ENCODE measurements at places on chromosomes 5 and 9.

DNA sequence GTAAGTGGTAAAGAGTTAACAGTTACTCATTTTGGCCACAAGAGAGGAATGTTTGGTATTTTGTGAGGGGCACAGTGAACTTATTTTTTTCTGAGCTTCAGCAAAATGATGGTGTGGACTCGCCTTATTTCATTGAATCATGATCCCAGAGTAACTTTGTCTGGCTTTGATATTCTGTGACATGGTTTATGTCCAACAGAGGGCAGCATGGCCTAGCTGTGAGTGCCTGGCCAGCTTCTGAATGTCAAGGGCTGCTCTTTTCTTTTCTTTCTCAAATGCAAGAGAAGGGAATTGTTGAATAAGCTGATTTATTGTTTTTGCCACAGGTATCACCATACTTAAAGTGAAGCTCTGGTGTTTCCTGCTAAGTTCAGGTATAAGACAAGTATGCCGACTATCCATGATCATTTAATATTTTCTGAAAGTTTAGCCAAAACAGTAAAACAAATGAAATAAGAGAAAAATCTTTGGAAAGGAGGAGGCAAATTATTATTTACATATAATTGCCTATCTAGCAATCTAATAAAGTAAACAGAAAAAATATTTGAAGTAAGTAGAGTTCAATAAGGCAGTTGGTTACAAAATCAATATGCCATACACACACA lies 31.7 kb downstream of the MRPL22 start:
- peak; percentile 52 for DNase-seq

- no peak for DNase-seq
Observed at GRCh38 chr5:90184764-90185163, 224.8 kb downstream of the CETN3 start.

DNA sequence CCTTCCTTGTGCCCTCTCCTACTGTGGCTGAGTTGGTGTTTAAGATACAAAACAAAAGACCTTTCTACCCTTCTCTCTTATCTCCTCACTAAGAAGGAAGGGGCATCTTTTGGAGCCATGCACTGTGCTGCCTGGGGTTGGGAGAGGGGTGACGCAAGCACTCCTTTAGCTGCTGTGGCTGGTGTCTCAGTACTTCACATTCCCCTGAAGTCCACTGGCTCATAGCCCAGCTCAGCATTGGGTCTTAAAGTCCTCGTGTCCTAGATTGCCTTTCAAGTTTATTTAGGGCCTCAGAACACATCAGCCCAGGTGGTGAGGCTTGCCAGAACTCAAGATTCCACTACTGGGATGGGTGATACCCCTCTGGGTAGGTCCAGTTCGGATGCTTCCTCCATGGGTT lies 325.9 kb upstream of the CYLC2 start:
- DNase-seq, result no peak

DNA sequence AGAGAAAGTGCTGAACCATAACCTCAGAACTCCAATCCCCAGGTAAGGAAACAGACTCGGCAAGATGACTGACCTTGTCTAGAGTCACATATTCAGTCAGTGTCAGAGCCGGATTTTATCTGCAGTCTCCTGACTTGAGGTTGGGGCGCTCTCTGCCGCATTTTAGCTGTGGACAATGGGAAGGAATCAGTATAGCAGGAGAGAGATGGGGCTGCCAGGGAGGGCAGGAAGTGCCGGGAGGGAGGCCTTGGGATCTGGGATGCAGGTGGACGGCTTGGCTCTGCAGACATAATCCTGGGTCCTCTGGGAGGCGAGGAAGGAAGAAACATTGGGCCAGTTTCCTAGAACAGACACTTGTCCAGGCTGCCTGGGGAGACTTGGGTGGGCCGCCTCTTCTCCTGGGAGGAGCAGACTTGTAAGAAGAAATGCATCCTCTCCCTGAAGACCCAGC lies 39.7 kb upstream of the COL15A1 start:
- DNase-seq, result no peak

DNA sequence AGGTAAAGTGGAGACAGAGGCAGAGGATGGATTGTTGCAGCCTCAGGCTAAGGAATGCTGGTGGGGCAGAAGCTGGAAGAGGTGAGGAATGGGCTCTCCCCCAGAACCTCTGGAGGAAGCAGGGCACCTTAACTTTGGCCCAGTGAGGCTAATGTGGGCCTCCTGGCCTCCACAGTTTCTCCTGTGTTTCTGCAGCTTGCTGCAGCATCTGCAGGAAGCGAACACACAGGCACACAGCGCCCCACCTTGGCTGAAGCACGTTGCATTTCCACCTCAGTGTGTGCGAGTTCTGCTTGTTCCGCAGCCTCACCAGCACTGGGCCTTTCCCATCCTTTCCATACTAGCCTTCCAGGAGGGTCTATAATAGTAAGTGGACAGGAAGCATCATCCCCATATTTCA lies 27.2 kb upstream of the ASS1 start:
- DNase-seq, result no peak

DNA sequence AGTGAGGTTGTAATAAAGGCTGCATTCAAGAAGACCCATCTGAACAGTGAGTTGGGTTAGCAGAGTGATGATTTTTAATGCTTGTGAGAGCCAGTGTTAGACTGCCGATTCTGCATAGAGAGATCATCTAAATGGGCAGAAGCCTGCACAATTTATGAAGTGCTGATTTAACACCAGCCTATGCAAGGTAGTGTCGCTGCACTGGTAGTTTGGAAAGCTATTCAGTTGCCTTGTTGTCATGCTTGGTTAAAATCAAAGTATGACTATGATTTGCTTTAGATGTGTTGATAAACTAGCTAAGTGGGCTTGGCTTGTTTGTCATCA lies 379 bp upstream of the LRRTM2 start:
- DNase-seq, result no peak

GRCh38 chr5:80799573-80799972 lies 144.8 kb upstream of the DHFR start:
- DNase-seq, result no peak

DNA sequence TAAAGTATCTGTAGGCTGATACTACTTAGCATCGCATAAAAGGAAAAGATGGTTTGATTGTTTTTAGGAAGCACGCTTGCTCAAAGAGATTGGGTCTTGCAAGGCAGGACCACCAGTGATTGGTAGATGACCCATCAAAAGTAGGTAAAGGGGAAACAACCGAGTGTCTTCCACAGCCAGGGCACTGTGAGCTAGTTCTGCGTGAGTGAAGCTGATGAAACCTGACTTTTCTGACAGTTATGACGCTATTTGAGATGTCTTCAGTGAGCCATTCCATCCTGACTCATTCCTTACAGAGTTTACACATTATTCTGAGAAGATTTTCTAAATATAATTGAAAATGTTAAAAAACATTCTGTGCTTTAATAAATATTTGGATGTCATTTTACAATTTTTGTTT lies 49.7 kb downstream of the BASP1 start:
- DNase-seq, result no peak

DNA sequence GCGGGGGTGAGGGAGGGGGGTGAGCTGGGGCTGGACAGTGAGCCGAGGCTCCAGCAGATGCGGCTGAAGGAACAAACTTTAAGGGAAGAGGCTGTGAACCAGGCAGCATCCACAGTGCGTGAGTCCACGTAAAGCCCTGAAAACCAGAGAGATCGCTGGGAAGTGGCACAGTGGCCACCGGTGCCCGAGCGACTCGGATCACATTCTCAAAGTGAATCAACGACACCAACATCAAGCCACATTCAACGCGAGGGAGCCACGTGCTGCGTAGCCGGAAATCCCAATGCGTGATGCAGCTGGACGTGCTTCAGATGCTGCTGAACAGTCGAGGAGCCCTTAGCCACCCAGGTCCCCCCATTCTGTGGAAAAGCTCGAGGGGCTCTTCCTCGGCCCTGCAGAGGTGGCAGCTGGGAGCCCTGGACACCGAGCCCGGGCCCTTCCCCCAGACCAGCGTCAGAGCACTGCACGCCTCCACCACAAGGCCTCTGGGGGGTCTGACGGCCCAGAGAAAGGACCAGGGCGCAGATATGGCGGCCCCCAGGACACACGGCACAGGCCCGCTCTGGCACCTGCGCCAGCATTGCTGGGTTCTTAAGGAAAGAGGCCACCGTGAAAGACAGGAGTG lies 53.7 kb upstream of the EXOC3 start:
- no peak for DNase-seq

GRCh38 chr9:8649160-8649559 lies 849.6 kb upstream of the DMAC1 start:
- DNase-seq, result no peak

DNA sequence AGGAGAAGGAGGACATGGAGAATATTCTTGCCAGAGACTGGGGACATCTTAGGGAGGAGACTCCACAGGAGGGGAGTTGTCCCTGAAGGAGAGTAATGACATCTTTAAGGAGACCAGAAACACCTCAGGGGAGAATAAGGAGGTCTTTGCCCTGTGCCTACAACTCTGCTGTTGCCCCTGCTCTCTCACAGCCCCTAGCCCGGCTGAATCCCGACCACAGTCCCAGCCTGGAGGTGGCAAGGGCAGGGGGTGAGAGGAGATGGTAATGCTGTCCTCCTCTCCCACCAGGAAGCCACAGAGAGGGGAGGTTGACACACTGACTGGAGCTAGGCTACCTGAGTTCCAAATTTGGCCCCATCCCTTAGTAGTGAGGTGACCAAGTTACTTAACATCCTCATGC lies 30.2 kb upstream of the ENHO start:
- no peak for DNase-seq

DNA sequence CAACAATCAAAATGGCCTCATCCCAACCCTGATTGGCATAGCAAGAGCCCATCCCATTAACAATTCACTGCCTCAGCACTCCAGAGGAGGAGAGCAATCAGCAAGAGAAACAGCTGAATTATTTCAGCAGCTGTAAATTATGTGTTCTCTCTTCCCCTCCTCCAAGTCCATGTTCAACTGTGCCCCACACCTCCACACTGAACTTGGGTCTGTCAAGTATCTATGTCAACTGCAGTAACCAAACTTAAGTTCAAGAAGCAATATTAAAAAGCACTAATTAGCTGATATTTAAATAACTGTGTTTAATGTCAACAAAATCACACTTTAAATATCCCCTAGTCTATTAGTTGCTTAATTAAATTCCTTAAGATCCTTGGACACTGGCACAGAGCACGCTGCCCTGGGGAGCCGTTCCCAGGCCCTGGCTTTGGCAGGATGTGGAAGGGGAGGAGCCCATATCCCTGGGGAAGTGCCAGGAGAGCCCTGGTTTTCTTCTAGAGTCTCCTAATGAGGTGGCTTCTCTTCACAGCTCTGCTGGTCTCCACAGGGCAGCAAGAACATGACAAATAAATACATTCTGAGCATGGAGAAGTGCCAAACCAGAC lies 50.6 kb downstream of the SIL1 start:
- DNase-seq, result peak; percentile 79

DNA sequence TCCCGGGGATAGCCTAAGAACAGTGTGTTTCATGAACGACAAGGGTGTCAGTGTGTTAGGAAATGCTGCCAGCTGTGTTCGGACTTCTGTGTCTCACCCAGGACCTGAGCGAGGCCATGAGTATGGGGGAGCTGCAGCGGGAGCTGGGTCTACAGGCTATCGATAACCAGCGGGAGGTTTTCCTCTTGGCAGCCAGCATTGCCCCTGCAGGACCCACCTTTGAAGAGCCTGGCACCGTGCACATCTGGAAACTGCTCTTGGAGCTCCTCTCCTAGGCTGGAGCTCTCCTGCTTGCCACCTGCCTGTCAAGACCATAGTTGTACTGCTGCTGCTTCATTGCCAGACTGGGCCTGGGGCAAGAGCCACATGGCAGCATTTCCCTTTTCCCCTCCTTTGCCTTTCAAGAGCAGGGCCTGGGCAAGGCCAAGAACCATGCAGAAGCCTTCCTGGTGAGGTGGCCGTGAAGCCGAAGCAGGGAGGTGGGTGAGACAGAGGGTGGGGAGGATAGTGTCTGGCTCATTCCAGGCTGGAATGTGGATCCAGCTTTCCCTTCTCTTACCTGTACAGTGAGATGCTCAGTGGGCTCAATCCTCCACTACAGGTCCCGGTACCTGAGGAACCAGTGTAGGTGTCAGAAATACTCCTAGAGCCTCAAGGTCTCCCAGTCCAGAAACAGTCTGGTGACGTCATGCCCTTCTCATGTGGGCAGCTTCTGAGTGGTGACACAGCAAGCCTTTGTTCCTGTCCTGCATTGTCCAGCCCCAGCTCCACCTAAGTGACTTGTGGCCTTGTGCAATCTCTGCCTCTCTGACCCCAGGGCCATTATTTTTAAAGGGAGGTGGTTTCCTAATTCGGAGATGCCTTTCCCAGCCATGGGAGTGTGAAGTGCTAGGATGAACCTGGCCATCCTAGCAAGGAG lies 6.6 kb downstream of the ARL10 start:
- no peak for DNase-seq

GRCh38 chr5:181120761-181121160 lies 10.2 kb downstream of the OR2V1 start:
- DNase-seq, result no peak

- no peak for DNase-seq
Observed at GRCh38 chr9:27367921-27368315, 71.0 kb upstream of the EQTN start.

DNA sequence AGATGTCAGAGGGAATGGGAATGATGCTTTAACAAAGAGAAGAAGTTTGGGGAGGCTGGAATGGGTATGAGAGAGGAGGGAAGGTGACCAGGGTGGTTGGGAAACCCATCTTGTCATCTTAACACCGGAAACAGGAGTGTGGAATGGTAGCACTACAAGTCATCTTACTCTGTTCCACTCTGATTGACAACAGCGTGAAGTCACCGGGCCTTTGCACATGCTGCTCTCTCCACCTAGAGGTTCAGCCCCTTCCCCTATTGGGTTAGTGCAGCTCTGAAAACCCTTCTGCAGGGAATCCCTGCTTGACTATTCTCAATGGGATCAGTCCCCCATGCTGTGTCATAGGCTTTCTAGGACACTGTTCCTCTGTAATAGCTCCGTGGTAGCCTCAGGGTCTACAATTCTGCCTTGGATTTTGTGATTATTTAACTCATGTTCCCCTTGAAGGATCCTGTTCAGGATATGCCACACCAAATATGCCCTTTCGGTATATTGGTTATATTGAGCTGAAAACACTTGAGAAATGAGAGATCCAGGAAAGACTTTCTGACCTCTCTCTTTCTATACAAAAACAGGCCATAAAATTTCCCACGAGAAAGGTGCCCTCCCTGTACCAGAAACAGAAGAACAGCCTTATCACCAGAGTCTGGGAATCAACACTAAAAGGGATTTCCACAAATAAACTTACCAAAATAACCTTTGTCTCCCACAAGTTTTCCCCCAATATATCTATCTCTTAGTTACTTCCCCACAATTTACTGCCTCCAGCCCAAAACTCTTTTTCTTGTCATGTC lies 86.3 kb downstream of the TLE1 start:
- DNase-seq, result no peak

GRCh38 chr9:127977884-127978647 lies 2.7 kb downstream of the EEIG1 start:
- peak; percentile 69 for DNase-seq

DNA sequence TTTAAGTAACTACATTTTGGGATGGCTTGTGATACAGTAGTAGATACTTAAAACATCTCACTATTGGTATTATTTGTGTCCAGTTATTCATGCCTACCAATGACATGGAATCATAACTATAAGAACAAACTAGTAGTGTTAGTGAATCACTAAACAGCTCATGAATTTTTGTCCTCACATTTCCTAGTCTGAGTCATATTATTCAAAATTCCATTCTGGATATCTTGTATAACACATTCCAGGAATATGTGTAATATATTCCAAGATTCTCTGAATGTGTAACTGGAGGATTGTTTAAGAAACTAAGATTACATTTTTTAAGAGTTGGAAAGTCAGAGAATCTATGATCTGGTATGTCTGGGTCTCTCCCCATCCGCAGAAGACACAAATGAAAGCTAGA lies 565.3 kb upstream of the ZNF608 start:
- DNase-seq, result peak; percentile 85
